ENCODE measurements at places on chromosomes 12 and 14. TPM values are rescaled to one million over a fixed set of nuclear protein-coding genes. Genes with fewer than 3 reads are reported as not detected.

ATF1 gene
- 50.5 TPM for total RNA-seq

LRRC10 gene
- total RNA-seq: not detected

HOXC12 gene
- total RNA-seq: not detected

PFDN5 gene
- total RNA-seq: 548 TPM

LALBA gene
- total RNA-seq: not detected

PIWIL1 gene
- total RNA-seq: not detected

GUCY2C gene
- 0.01 TPM for total RNA-seq

NOS1 gene
- 0.52 TPM for total RNA-seq

PLEKHD1 gene
- 0.03 TPM for total RNA-seq

PROX2 gene
- total RNA-seq: not detected

TXNDC16 gene
- 0.97 TPM for total RNA-seq
